Liver (tissue), 10 donors: ENCODE measurements at places on chromosomes 5 and 9. TPM values are rescaled to one million over a fixed set of nuclear protein-coding genes. Genes with fewer than 3 reads are reported as not detected.

DNA sequence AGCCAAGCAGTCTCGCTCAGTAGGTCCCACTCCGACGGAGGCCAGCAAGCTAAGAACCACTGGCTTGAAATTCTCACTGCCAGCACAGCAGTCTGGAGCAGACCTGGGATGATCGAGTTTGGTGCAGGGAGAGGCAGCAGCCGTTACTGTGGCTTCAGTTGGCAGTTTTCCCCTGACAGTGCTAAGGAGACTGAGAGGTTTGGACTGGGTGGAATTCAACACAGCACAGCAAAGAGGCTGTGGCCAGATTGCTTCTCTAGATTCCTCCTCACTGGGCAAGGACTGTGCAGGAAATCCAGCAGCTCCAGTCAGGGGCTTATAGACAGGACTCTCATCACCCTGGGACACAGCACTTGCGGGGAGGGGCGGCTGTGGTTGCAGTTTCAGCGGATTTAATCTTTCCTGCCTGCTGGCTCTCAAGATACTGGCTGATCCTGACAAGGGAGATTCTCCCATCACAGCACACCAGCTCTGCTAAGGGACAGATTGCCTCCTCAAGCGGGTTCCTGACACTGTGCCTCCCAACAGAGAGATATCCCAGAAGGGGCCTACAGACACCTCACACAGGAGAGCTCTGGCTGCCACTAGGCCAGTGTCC, 122.1 kb downstream of the YIPF5 start:
- DNase-seq = no peak

GRCh38 chr5:158773161-158773560, 326.6 kb downstream of the EBF1 start:
- DNase-seq = no peak

GRCh38 chr5:158056130-158056825, 197.3 kb upstream of the CLINT1 start:
- no peak for DNase-seq

- DNase-seq = peak; percentile 58
Measured at GRCh38 chr5:149114403-149115312, 26.6 kb upstream of the ABLIM3 start.

DNA sequence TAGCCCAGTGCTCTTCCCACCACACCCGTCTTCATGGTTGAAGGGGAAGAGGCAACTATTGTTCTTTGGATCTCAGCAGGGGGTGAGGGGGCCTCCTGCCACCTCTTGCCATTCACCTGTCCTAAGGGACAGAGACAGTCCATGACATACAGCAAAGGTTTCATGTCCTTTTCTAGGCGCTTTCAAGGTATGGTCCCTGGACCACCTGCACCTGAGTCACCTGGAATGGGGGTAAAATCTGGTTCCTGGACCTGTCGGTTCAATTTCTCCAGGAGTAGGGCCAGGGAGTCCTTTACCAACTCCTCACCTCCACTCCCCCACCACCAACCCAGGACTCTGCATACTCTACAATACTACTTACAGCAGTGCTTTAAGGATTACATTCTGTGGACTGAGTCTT, 33.5 kb upstream of the SAP30L start:
- no peak for DNase-seq

- DNase-seq = no peak
Measured at GRCh38 chr9:121154782-121155181, 46.9 kb downstream of the RAB14 start.

DNA sequence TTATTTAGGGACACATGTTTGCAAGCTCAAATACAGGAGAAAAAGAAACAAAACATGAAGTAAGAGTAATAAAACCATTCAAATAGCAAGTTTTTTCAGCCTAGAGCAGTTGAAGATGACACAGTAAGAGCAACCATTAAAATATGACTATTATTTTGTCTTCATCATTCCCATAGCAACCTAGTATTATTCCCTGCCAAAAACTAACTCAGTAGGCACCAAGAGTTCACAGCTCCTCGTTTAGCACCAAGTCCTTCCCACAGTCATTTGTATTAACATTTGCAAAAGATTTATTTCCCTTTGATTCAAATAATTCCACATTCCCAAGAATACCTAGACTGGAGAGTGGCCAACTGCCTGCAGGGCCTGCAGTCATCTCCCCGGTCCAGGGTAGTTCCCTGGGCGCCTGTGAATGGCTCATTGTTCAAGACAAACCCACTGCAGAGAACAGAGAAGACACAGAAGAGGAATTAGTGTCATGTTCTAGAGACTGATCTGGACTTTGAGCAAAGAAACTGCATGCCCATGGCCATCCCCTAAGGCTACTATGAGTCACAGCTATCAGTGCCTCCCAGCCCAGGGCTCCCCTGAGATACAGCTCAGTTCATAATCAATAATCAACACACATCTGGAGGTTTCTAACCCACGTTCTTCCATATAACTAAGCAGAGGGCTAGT, 139.1 kb upstream of the MAP3K1 start:
- DNase-seq = no peak

- DNase-seq = no peak
Measured at GRCh38 chr5:5588887-5589826, 166.7 kb downstream of the ICE1 start.

DNA sequence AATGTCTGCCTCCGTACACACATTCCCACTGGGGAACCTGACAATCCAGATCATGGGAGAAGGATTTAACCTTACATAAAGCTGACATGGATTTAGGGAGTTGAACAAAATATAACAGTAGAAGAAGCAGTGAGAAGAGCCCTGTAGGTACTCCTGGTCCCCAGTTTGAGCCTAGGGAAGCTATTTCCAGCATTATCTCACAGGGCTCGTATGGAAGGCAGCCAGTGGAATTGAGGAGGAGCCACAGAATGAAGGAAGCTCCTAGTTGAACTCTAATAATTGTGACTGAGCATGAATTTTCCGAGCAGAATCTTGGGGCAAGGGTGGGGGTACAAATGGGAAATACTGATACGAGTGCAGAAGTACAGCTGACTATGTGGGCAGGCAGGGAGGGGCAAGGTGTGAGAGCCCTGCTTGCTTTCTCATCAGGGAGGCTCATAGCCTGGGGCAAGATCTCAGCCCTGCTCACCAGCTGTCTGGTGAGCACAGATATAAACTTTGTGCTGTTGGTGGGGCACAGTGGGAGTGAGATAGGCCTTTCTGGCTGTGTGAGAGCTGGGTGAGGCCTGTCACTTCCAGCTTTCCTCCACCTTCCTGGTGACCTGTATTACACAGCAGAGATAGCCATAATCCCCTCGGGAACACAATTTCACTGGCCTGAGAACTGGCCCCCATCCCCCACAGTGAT, 290.7 kb upstream of the IL12B start:
- DNase-seq = peak; percentile 69

DNA sequence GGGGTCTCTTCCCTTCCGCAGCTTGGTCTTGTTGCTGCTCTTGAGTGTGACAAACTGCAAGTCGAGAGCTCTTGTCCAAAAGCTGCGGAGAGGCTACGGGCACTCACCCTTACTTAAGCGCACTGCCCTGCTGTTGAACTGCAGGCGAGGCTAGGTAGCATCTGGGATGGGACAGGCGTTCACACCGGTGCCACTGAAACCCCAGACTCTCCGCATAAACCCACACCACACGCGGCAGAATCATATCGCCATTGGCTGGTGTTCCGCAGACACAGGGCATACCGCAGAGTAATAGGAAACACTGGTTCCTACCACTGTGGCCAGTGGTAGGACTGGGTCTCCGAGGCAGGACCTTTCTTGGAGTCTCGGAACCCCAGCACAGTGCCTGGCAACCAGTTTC, 2.2 kb upstream of the NPR3 start:
- no peak for DNase-seq

- no peak for DNase-seq
Measured at GRCh38 chr5:172417983-172418630, 36.2 kb downstream of the SH3PXD2B start.

DNA sequence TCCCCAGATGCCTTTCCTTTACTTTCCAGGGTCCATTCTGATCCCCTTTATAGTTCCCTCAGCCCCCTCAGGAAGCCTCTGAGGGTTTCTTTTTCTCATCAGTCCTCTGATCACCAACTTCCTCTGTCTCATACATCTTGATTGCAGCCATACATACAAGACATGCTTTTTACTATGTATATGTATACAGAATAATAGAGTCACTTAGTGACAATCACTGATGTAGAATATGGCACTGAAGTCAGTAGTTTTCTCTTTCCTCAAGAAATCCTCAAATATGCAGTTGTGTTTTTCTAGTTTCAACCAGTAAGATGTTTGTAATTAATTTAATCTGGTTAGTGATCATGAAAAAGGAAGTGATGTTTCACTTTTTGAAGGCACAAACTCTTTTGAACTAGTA, 364.1 kb downstream of the MAN2A1 start:
- no peak for DNase-seq

GRCh38 chr5:138542180-138542955, 668 bp downstream of the ETF1 start:
- peak; percentile 38 for DNase-seq

GRCh38 chr5:78720997-78721396, 72.4 kb upstream of the LHFPL2 start:
- DNase-seq = no peak

- DNase-seq = no peak
Measured at GRCh38 chr9:105187781-105188180, 56.7 kb upstream of the SLC44A1 start.

- no peak for DNase-seq
Measured at GRCh38 chr9:98108531-98109031, 10.4 kb downstream of the TRIM14 start.

DNA sequence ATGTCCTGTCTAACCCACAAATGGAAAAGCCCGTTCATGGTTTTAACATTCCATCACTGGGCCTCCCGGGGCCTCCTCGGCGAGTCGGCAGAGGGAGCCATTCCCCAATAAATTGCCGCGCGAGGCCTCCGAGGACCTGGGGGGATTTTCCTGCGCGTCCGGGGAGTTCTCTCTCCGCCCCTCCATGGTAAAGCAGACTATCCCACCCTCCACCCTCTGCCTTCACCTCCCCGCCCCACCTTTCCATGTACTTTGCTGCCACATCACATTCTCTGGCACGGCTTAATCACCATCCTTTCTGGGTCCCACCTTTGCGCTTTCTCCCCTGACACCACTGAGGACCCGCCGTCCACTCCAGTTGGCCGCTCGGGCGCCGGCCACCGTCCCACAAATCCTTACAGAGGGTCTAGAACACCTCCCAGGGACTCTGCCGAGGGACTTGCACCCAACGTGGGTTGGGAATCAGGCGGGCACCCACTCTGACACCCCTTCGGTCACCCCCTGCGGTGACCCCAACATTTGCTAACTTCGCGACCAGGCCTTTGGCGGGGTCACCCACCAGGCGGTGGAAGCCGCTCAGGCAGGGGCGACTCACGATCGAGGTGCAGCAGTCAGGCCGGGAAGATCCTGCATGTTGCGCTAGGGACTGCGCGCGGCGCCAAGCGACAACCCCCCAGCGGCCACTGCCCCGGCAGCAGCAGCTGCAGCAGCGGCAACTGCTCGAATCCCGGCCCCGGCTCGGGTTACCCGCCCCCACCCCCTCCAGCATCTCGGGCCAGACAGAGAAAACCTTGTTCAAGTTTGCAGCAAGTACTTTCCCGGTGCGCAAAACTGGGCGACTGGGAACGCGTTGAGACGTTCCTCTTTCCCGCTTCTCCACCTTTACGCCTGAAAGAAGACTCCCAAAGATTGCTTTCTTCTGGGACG, at the start of gene MEGF10:
Gene MEGF10 (plus strand): TSS at position 778 of the 927 bp plus-strand sequence. CDS start 40,513 bp downstream, outside the sequence.
- peak; percentile 50 for DNase-seq

- DNase-seq = no peak
Measured at GRCh38 chr5:109062664-109063063, 315.0 kb downstream of the FER start.

GRCh38 chr5:105407200-105407599, 1844.6 kb upstream of the NUDT12 start:
- DNase-seq = no peak

DNA sequence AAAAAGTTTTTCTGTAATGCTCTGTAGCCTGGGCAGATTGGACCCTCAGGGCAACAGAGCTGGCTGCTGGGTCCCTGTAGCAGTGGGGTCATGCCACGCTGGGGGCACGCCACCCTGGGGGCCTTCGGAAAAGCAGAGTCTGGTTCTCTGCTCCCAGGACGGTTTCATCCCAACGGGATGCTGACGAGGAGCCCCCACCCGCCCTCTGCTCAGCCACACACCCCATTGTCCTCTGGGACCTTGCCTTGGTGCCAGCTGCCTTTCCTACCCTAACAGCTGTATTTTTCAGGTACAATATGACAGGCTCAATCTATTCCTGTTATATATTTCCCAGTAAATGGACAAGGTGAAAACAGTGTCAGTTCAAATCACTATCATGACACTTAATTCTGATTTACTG, 29.0 kb upstream of the MVB12B start:
- DNase-seq = no peak

GRCh38 chr9:10059044-10059443, 553.8 kb downstream of the PTPRD start:
- no peak for DNase-seq

- no peak for DNase-seq
Measured at GRCh38 chr5:180611140-180611850, 20.0 kb upstream of the SCGB3A1 start.

GRCh38 chr5:148002451-148002850, 61.3 kb upstream of the SPINK5 start:
- no peak for DNase-seq

- no peak for DNase-seq
Measured at GRCh38 chr5:157610990-157611389, 35.4 kb upstream of the ADAM19 start.

- no peak for DNase-seq
Measured at GRCh38 chr5:27434335-27434734, 395.9 kb upstream of the CDH9 start.

- no peak for DNase-seq
Measured at GRCh38 chr5:98779264-98779877, 5.9 kb downstream of the RGMB start.

- no peak for DNase-seq
Measured at GRCh38 chr9:88403340-88403739, 15.1 kb downstream of the SPIN1 start.

DNA sequence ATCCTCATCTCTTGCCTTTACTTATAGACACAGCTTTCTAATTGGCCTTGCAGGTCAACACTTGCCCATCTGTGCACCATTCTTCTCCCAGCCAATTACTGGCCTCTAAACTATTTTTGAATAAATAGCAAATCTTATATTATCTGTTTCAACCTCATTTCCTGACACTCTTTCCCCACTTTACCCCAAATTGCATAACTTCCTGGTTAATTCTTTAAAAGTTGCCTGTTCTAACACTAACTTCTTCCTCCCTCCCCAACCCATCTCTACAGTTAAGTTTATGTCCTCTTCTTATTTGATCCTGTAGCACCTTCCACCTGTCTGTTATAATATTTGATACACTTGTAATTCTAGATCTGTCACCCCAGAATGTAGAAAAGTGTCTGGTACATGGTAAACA, 372.1 kb downstream of the PDE4D start:
- DNase-seq = no peak

Gene ADRB2
- total RNA-seq = 7.6 TPM

Gene OSMR
- total RNA-seq = 34.5 TPM

Gene CDH9
- not detected for total RNA-seq

Gene BASP1
- total RNA-seq = 17.0 TPM

Gene AMBP
- 3,440 TPM for total RNA-seq

Gene THBS4
- total RNA-seq = 0.08 TPM

Gene SLC46A2
- not detected for total RNA-seq

Gene C9orf50
- 0.23 TPM for total RNA-seq

Gene PCAT7
- 0.19 TPM for total RNA-seq

Gene KCNV2
- not detected for total RNA-seq

Gene CMYA5
- 2.6 TPM for total RNA-seq

Gene SUSD3
- 4.1 TPM for total RNA-seq

Gene PTPRD
- 34.2 TPM for total RNA-seq

Gene PDE6A
- not detected for total RNA-seq
